ENCODE measurements at places on chromosomes 1 and 21. TPM values are rescaled to one million over a fixed set of nuclear protein-coding genes. Genes with fewer than 3 reads are reported as not detected.

Gene IFNLR1
- not detected for total RNA-seq

Gene PDZK1IP1
- not detected for total RNA-seq

Gene RPTN
- not detected for total RNA-seq

Gene DMRTA2
- total RNA-seq, result not detected

Gene SH2D1B
- total RNA-seq, result not detected

Gene C21orf91
- 9.7 TPM for total RNA-seq

Gene FCRLB
- 4.0 TPM for total RNA-seq

Gene CFHR2
- not detected for total RNA-seq

Gene EIF2D
- 43.3 TPM for total RNA-seq

Gene SLC44A3
- total RNA-seq, result 0.66 TPM

Data from HFFc6 (cell line).